ENCODE measurements at places on chromosomes 1 and 21.
A peak's percentile ranks its signal among the peaks of the same experiment; 100 is the strongest.

- no peaks in the 10 kb centered on the region for H3K36me3 ChIP-seq
- H3K4me3 ChIP-seq: no peak overlapping the region
- DNase-seq: no peak
- H3K27ac ChIP-seq: no peak overlapping the region
- no peaks in the 10 kb centered on the region for H3K27me3 ChIP-seq
- H3K4me1 ChIP-seq: no peaks in the 10 kb centered on the region
These were observed 393.3 kb downstream of the NPHP4 start for GRCh38 chr1:5598824-5599395.

DNA sequence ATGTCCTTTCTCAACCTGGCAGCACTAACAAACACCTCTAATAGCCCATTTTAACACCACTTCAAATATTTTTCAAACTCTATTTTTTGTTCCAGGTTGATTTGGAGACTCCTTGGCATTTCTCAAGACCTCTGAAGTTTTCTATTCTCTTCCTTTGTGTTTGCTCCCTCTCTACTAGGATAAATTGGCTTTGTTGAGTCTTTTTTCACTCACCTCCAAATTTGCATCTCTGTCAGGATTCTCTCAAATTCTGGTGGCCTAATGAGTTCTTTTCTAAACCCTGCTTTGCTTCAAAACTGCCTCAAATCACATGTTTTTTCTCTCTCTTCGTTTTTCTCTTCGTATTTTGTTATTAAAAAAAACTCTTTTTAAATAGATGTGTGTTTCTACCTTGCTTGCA, 582.2 kb upstream of the ADGRL4 start:
- no peak overlapping the region for H3K4me3 ChIP-seq
- H3K4me1 ChIP-seq: no peaks in the 10 kb centered on the region
- H3K27ac ChIP-seq: no peak overlapping the region
- H3K27me3 ChIP-seq: no peaks in the 10 kb centered on the region
- no peaks in the 10 kb centered on the region for H3K36me3 ChIP-seq
- DNase-seq: no peak

DNA sequence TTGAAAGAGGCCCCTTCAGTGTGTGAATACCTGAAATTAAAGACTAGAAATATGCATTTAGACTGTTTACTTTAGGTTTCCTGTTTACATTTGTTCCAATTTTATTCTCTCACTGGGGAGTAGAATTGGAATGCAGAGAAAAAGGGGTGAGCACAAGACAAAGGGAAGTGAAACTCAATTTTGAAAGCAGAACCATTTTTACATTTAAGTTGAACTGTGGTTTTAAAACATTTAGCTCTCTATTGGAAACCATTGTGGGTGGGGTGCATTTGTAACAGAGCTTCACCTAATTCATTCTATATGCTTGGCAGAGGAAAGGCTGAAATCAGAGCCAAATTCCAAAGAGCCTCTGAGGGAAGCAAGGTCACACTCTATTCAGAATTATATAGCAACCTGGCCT, 235.3 kb upstream of the C1orf105 start:
- DNase-seq: no peak
- peaks cover 8% of the 10 kb centered on the region for H3K36me3 ChIP-seq
- peak overlapping the region; percentile 21 for H3K4me3 ChIP-seq

- no peaks in the 10 kb centered on the region for H3K36me3 ChIP-seq
- H3K4me1 ChIP-seq: peaks cover 22% of the 10 kb centered on the region
- H3K27ac ChIP-seq: no peak overlapping the region
- DNase-seq: no peak
- H3K4me3 ChIP-seq: peak overlapping the region; percentile 30
These were observed 86.1 kb upstream of the VAV3 start for GRCh38 chr1:108050911-108051629.

GRCh38 chr1:157700732-157701131, at the start of gene FCRL3:
Gene FCRL3 (minus strand): TSS chr1:157700769. CDS start chr1:157700489, 280 bp downstream.
- DNase-seq: no peak
- H3K4me3 ChIP-seq: no peak within 1 kb of the TSS
- H3K27me3 ChIP-seq: no peaks in the 10 kb centered on the region
- no peaks in the 10 kb centered on the region for H3K36me3 ChIP-seq
- no peak within 1 kb of the TSS for H3K27ac ChIP-seq

DNA sequence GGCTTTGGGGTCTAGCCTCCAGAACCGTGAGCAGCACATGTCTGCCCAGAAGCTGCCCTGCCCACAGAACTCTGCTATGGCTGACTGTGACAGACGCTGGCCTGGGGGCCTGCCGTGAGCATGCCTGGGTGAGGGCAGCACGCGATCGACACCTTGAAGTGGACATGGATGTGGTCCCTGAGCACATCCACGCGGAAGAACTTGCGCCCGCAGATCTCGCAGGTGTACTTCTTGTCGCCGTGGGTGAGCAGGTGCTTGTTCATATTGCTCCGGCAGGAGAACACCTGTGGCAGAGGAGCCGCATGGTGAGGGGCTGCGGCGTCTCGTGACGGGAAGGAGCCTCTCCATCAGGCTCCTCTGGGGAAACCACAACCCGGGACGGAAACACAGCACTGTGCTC, 56.0 kb downstream of the PRDM15 start:
- H3K4me3 ChIP-seq: no peak overlapping the region
- no peak for DNase-seq
- H3K36me3 ChIP-seq: no peaks in the 10 kb centered on the region
- H3K27me3 ChIP-seq: no peaks in the 10 kb centered on the region

- no peaks in the 10 kb centered on the region for H3K4me1 ChIP-seq
- no peak for DNase-seq
- H3K27me3 ChIP-seq: no peaks in the 10 kb centered on the region
- no peak overlapping the region for H3K4me3 ChIP-seq
- H3K36me3 ChIP-seq: no peaks in the 10 kb centered on the region
These were observed 7.0 kb downstream of the LRRC3 start for GRCh38 chr21:44462086-44462833.

- H3K36me3 ChIP-seq: no peaks in the 10 kb centered on the region
- no peak overlapping the region for H3K27ac ChIP-seq
- no peaks in the 10 kb centered on the region for H3K27me3 ChIP-seq
- peaks cover under 1% of the 10 kb centered on the region for H3K4me1 ChIP-seq
- DNase-seq: no peak
These were observed 210.6 kb downstream of the HLX start for GRCh38 chr1:221089803-221090202.

DNA sequence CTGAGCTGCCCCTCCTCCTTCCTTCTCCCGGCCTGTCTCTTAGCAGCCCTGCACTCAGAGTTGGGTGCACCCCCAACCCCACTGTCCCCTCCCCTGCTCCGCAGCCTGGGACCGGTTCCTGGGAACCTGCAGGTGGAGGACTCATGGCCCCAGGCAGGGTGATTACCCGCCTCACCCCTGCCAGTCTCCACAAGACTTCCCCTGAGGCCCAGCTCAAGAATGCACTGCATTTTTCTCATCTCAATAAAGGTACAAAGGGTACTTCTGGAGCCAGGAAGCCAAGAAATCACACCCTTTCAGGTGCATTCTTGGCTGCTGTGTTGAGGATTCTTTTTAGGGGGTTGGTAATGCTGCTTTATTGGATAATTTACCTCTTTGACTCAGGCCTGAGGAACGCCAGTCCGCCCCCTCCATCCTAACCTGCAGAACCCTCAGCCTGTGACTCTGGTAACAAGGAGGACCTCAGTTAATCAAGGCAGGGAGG, 126.3 kb upstream of the TMPRSS2 start:
- H3K4me1 ChIP-seq: no peaks in the 10 kb centered on the region
- DNase-seq: no peak
- H3K36me3 ChIP-seq: no peaks in the 10 kb centered on the region
- H3K4me3 ChIP-seq: no peak overlapping the region
- no peak overlapping the region for H3K27ac ChIP-seq

DNA sequence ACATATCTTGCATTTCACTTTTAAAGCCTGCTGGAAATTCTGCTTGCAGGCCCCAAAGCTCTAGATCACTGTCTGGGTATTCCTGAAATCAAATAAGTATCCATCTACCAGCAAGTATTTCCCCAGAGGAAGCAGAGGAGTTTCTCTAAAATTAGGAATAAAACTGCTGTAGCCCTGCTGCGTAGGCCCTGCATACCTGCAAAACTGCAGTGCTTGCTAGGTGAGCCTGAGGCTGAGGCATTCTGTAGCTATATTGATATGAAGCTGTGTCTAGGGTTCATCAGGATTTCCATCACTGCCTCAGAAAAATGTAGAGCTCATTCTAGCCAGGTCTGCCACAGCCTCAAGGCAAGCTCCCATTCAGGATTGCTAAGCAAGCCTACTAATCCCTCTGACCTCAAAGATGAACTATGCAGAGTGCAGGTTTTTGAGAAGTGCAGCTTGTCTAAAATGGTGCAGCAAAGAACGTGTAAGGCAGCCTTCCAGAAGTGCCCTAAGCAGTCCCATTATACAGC, 28.7 kb downstream of the NPHS2 start:
- no peak overlapping the region for H3K27ac ChIP-seq

DNA sequence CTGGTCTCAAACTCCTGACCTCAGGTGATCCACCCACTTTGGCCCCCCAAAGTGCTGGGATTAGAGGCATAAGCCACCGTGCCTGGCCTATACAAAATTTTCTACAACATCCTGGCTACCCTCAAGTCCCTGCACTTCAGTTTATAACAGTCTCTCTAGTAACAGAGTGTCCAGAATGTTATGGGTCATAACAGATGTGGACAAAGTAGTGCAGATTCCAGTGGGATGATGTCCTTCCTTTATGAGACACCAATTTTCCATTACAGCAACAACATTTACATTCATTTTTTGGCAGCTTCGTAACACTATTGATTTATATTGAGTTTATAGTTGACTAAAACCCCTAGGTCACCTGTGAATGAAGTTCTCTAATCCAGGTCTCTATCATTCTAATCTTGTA, 429.4 kb upstream of the PTBP2 start:
- H3K27ac ChIP-seq: no peak overlapping the region
- no peaks in the 10 kb centered on the region for H3K4me1 ChIP-seq
- H3K36me3 ChIP-seq: no peaks in the 10 kb centered on the region
- no peak for DNase-seq

GRCh38 chr1:29607236-29607635, 370.9 kb downstream of the PTPRU start:
- peaks cover 5% of the 10 kb centered on the region for H3K27me3 ChIP-seq
- no peak overlapping the region for H3K4me3 ChIP-seq
- no peak overlapping the region for H3K27ac ChIP-seq
- DNase-seq: no peak
- no peaks in the 10 kb centered on the region for H3K36me3 ChIP-seq

GRCh38 chr1:32998064-32998463, 33.5 kb upstream of the RNF19B start:
- H3K36me3 ChIP-seq: peaks cover 6% of the 10 kb centered on the region
- H3K27ac ChIP-seq: peak overlapping the region; percentile 78
- no peaks in the 10 kb centered on the region for H3K27me3 ChIP-seq
- peak overlapping the region; percentile 39 for H3K4me3 ChIP-seq
- peaks cover 24% of the 10 kb centered on the region for H3K4me1 ChIP-seq

- no peaks in the 10 kb centered on the region for H3K36me3 ChIP-seq
- H3K4me3 ChIP-seq: no peak overlapping the region
- no peaks in the 10 kb centered on the region for H3K27me3 ChIP-seq
These were observed 55.2 kb downstream of the ATP1B1 start for GRCh38 chr1:169161496-169162194.

DNA sequence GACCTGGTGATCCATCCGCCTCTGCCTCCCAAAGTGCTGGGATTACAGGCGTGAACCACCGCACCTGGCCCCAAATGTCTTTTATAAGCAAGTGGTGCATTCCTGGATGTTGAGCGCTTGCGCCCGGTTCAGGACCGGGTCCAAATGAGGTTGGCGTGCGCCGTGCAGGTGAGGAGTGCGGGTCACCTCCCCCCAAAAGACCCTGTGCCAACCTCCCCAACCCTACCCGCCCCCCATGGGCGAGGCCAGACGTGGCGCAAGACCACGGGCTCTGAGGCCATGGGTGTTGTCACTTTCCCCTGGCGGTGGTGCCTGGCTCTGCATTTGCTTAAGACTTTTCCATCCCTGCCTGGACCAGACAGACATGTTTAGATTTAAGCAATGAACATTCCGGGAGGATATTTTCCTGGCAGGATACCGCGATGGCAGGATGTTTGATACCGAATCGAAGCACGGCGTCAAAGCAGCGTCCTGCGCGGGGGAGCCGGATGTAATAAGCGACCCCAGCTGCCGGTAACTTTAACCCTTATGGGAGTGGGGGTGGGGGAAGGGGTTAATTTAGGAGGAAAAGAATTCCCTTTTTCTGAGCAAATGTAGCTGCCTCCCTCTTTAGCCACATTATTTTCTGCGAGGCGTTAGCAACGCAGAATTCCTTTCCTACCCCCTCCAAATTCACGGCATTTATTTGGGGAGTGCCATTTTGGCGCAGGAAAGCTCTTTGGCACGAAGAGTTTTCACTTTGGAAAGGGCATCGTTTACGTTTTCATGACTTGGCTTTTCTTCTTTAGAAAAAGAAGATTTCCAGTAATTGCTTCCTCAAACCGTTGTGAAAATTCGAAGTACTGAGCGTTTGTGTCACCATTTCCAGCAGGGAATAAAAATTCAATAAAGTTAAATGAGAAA, 27.8 kb upstream of the RNF187 start:
- DNase-seq: peak; percentile 69
- peaks cover 48% of the 10 kb centered on the region for H3K4me1 ChIP-seq
- H3K4me3 ChIP-seq: peak overlapping the region; percentile 96

GRCh38 chr1:246332078-246332477, 175.0 kb downstream of the SMYD3 start:
- H3K27me3 ChIP-seq: no peaks in the 10 kb centered on the region
- no peak overlapping the region for H3K4me3 ChIP-seq
- peaks cover 21% of the 10 kb centered on the region for H3K4me1 ChIP-seq
- no peak overlapping the region for H3K27ac ChIP-seq

GRCh38 chr1:54312796-54313316, 93.3 kb downstream of the SSBP3 start:
- no peaks in the 10 kb centered on the region for H3K27me3 ChIP-seq
- no peak for DNase-seq
- H3K4me3 ChIP-seq: no peak overlapping the region
- peaks cover 28% of the 10 kb centered on the region for H3K4me1 ChIP-seq
- H3K27ac ChIP-seq: peak overlapping the region; percentile 26

- peaks cover 2% of the 10 kb centered on the region for H3K27me3 ChIP-seq
- H3K36me3 ChIP-seq: no peaks in the 10 kb centered on the region
- H3K4me1 ChIP-seq: no peaks in the 10 kb centered on the region
These were observed 261.2 kb upstream of the NR5A2 start for GRCh38 chr1:199766218-199766792.

GRCh38 chr1:55604749-55605148, 389.6 kb upstream of the USP24 start:
- H3K4me3 ChIP-seq: no peak overlapping the region
- no peaks in the 10 kb centered on the region for H3K4me1 ChIP-seq
- H3K36me3 ChIP-seq: no peaks in the 10 kb centered on the region
- no peak for DNase-seq

DNA sequence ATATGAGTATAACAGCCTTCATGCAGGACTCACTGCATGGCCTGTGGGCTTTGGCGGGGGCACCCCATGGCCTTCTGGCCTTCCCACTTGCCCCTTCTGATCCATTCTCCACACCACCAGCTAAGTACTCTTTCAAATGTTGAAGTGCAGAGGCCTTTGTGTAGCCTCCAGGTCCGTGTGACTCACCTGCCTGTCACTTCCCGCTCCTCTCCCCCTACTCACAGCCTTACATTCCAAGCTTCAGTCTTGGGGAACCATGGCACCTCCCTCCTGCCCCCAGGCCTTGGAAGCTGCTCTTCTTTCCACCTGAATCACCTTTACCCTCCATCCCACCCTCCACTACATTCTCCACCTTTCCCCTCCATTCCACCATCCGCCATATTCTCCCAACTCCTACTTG, 69.6 kb downstream of the PGM1 start:
- no peak for DNase-seq
- no peak overlapping the region for H3K4me3 ChIP-seq

- no peak overlapping the region for H3K27ac ChIP-seq
- H3K4me1 ChIP-seq: peaks cover 3% of the 10 kb centered on the region
- H3K36me3 ChIP-seq: no peaks in the 10 kb centered on the region
- H3K4me3 ChIP-seq: no peak overlapping the region
- peaks cover 50% of the 10 kb centered on the region for H3K27me3 ChIP-seq
- no peak for DNase-seq
These were observed 11.0 kb upstream of the WNT9A start for GRCh38 chr1:227958617-227959324.
